ENCODE measurements at places on chromosomes 3 and 15. TPM values are rescaled to one million over a fixed set of nuclear protein-coding genes. Genes with fewer than 3 reads are reported as not detected.

TM4SF4 gene
- total RNA-seq = 1.7 TPM

PIF1 gene
- total RNA-seq = 8.5 TPM

UCN2 gene
- total RNA-seq = not detected

FAM81A gene
- not detected for total RNA-seq

GRCh38 chr3:123767564-123768292 lies 116.4 kb downstream of the MYLK start:
- no peak for DNase-seq

- no peak for DNase-seq
Measured at GRCh38 chr15:78345396-78346125, 5.4 kb downstream of the CRABP1 start.

KNG1 gene
- total RNA-seq = not detected

All from Peyer's patch (tissue), 4 donors.